ENCODE measurements at places on chromosomes 16 and 17.
A peak's percentile ranks its signal among the peaks of the same experiment; 100 is the strongest.

DNA sequence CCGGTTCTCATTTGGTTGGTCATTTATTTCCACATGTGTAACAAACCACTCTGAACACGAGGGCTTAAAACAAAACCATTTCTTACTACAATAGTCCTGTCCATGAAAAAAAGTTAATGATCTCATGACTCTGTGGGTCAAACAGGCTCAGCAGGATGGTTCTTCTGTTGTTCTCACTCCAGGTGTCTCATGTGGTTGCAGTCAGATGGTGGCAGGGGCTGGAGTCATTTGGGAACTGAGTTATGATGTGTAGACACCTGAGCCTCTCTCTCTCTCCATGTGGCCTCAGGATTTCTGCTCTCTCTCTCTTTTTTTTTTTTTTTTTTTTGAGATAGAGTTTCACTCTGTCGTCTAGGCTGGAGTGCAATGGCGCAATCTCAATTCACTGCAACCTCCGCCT is 55.4 kb downstream of the RTN4RL1 start:
- DNase-seq, result no peak

- peak; percentile 78 for DNase-seq
Measured at GRCh38 chr17:40952661-40953060, 14.1 kb downstream of the KRT39 start.

DNA sequence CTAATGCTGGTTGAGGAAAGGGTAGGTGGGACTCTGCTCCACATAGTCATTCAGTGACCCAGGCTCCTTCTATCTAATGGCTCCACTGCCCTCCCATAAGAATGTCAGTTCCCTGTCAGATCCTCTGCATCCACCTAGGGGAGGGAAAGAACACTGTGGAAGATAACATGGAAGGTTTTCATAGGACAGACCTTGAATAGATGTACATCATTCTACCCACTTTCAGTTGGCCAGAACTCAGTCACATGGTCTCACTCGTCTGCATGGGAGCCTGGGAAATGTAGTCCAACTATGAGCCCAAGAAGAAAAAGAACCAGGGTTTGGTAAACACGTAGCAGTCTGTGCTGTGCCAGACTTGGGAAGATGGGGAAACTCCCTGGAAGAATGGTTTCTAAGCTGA is 27.1 kb upstream of the SCNN1B start:
- no peak for DNase-seq

- DNase-seq, result no peak
Measured at GRCh38 chr16:48970216-48970615, 311.4 kb downstream of the CBLN1 start.

DNA sequence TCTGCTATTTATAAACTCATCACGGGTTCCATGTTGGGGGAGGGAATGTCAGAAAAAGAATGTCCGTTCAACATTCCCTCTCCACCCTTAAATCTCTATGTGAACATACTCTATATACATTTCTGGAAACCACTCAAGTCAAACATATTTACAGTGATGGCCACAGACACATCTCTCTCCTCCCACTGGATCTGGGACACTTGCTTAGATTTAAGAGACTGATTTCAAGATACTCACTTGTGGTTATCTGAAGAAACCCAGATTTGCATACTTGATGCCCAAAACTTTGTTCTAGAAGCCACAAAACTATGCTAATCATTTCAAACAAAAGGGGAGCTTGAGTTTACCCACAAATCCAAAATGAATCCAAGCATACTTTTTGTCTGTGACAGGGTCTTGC is 182.9 kb upstream of the SOX9 start:
- no peak for DNase-seq

- no peak for DNase-seq
Measured at GRCh38 chr16:9081158-9081557, 10.3 kb upstream of the HAPSTR1 start.

- no peak for DNase-seq
Measured at GRCh38 chr16:49858200-49859124, 2.5 kb upstream of the ZNF423 start.

DNA sequence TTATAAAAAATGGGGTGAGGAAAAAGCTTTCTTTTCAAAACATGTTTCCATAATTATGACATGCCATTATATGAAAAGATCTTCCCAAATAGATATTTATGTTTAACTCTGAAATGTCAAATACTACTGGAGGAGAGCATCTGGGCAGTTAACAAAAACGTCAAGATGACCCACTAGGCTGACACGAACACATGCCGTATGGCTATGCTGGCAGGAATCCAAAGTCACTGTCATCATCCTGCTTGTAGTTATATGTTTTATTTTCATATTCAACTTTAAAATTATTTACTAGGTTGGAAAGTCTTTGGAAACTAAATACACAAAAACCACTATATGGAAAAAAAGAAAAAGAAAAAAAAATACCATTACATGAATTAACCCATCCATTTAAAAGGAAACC is 27.3 kb downstream of the ANKFY1 start:
- no peak for DNase-seq

- no peak for DNase-seq
Measured at GRCh38 chr16:52117171-52117570, 429.8 kb downstream of the TOX3 start.

GRCh38 chr16:3752984-3753383 is 35.7 kb upstream of the TRAP1 start:
- DNase-seq, result no peak

DNA sequence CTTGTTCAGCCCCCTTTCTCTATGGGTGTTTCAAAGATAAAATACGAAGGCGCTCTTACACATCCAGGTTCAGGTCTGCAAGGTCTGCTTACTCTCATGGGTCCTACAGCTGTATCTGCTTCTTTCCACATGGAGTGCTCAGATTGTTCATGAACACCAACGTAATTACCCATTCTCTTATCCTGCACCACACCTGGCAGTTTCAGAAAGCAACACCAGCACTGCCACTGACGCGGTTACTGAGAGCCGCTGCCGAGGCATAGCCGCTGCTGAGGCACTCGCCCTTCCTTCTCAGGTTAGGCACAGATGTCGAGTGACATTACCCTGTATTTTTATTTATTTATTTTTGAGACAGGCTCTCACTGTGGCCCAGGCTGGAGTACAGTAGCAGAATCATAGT is 147.1 kb downstream of the RPTOR start:
- no peak for DNase-seq

GRCh38 chr16:56610609-56611111 is 2.3 kb downstream of the MT2A start:
- DNase-seq, result no peak

Measured in foreskin keratinocyte (primary cell).